Hepatic stellate cell (primary cell): ENCODE measurements at places on chromosomes 6 and 20.

DNA sequence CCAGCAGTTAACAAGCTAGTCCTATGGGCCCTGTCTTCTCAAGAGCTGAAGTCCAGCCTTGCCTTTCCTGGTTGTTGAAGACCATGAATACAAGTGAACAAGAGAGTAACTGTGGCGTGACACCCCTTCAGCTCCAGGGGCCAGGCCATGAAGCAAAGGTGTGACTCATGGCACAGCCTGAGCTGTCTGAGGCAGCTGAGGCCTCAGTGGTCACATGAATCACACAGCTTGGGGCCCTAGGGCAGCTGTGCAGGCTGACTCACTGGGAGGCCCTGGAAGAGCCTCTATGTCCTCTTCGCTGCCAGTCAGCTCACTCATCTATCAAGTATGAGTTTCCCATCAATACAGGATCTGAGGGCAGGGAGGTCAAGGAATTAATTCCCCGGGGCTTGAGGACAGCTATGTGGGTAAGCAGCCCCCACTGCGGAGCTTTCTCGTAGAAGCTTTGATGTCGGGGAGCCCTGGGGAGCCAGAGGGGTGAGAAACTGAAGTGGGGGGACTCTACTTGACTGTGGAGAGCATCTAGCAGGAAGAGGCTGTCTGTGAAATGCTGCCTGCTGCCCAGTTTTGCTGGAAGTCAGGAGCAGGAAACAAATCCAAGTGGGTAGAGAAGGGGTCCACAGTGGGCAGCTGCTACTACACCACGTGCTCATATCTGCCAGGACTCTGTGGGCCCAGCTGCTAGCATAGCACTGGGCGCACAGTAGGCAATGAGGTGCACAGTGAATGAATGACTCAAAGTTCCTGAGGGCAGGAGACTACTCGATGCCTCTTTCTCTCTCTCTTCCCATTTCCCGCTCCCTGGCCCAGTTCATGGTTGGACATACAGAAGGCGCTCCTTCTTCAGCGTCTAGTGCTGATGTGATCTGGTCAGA lies 13.7 kb upstream of the FAM83C start:
- peak; percentile 96 for DNase-seq

GRCh38 chr6:160259598-160259997 lies 977 bp upstream of the SLC22A2 start:
- no peak for DNase-seq

- DNase-seq: no peak
Measured at GRCh38 chr20:15702161-15702560, 871.1 kb downstream of the KIF16B start.

DNA sequence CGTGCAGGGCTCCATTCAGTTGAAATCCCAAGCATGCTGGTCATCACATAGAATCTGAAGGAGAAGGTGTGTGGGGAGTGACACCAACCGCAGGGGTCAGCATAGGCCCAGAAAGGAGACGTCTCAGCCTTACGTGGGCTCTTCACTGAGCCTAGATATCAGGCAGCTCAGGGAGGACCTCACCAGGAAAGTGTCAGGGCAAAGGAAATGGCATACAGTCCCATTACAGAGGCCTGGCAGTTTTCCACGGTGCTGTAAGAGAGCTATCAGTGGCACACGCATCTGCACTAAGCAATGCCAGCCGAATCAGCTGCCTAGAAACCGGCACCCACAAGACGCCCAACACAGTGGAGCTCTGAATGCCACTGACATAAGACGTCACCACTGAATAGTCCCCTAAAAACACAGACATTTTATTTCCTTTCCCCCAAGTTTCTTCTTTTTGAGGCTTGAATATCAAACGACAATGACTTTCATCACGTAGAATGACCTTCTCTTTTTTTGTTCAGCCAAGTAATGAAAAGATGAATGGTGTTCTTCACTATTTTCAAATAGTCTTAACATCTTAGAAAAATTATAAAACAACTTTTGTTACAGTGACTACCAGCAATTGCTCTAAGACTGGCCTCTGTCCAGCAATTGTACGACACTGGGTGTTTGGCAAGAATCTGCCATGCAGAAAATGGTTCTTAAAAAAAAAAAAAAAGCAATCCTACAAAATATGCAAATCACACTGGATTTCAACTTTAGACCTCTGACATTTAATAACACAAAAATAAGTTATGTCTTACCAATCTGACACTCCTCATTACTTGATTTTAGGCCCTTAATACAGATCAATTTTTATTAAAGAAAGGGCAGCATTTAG lies 88.9 kb upstream of the FOXQ1 start:
- DNase-seq: no peak

DNA sequence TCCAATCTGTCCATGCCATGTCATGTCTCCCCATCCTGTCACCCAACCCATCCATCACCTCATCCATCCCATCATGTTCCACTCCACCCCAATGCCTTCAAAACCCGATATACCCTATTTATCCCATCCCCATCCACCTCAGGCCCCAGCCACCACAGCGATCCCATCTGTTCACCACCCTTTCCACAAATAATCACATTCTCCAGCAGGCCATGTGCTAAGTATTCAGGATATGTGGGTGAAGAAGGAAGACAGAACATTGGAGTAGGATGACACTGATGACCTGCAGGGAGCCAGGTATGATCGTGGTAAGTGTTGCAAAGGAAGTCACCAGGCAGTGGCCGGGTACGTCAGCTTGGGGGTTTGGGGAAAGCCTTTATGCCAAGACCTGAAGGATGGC lies 48.8 kb downstream of the NPEPL1 start:
- DNase-seq: no peak

DNA sequence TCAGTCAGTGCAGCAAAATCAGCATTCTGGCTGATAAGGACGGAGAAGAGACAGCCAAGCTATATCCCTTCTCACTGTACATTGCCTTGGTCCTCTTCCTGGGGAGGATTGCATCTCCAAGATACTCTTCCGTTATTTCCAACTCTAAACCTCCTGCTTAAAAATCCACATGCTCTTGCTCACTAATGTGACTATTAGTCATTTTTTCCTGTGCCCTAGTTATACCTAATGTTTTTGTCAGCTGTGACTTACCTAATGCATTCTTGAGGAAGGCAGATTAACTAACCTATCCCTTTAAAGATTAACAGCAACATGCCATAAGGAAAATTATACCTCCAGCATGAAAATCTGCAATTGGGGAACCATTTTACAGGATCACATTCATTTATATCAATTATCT lies 317.6 kb downstream of the BTBD9 start:
- no peak for DNase-seq

GRCh38 chr6:18602931-18603330 lies 215.8 kb downstream of the RNF144B start:
- DNase-seq: no peak

GRCh38 chr20:17859002-17859615 lies 109.5 kb downstream of the SNX5 start:
- DNase-seq: no peak

DNA sequence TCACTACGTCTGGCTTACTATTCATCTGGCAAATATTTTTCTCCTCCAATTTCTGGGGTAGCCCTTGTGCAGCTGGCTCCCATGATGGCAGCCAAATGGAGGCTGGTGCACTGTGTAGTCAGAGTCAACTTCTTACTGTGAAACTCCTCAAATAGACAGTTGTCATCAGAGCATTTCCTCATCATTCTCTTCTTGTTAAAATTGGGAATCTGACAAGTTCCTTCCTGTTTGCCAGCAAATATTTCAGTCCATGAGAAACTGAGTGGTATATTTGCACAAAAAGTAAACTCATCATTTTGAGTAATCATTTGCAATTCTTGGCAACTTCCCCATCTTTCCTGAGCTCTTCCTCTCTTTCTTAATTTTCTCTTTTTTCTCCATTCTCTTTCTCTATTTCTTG lies 394.9 kb upstream of the RGS17 start:
- DNase-seq: no peak

GRCh38 chr20:24767623-24768100 lies 181.4 kb upstream of the CST7 start:
- no peak for DNase-seq

DNA sequence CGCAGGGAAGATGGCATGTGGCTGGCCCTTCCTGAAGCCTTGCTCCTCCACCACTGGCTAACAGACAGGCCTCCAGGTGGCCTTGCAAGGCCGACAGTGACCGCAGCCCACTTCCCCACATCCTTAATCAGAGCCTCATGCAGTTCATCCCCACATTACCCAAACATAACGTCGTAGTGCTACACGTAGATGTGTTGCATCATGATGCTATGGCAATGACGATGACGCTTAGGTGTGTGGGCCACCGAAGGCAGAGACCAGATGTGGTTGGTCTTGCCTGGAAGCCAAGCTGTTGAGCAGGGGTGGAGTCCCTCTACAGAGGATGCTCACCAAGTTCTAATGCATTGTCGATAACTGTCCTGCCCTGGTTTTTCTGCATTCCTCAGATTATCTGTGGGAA lies 5.6 kb downstream of the CD93 start:
- DNase-seq: no peak

DNA sequence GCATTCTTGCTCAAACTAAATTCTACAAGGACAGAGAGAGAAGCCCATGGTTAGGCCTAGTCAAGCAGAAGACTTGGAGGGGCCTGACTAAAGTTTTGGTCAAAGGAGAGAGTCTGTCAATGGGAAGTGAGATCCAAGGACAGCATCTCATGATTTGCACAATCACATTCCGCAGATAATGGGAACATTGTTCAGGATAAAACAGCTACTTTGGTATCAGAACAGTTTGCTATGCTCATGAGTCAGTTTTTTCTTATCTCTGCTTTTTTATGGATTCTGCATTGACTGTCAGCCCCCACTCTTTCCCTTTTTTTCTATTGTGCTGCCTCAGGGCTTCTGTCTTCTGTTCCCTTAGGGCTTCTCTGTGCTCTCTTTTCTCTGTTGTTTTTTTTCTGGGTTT lies 28.6 kb downstream of the AKAP7 start:
- no peak for DNase-seq

DNA sequence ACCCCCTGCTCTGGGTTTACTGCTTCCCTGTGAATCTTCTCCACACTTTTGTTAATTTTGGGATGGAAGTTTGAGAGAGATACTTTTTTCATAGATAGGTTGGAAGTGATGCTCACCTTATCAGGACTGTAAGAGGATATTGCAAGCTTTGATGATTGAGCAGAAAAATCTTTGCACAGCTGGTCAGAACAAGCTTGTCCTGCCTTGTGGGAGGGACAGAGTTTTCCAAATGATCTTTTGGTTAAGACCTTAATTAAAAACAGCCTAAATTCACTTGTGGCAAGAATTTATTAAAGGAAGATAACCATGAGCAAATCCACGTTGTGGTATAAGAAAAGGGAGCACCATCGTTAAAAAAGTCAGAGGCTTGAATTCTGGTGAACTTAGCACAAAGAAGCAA lies 32.2 kb downstream of the E2F3 start:
- no peak for DNase-seq

- no peak for DNase-seq
Measured at GRCh38 chr20:57609086-57609841, 11.0 kb downstream of the ZBP1 start.

- DNase-seq: no peak
Measured at GRCh38 chr20:48247961-48248360, 462.7 kb upstream of the SULF2 start.

- DNase-seq: no peak
Measured at GRCh38 chr6:64034910-64035655, 399.5 kb downstream of the PHF3 start.

- DNase-seq: no peak
Measured at GRCh38 chr6:9020001-9020400, 584.7 kb upstream of the SLC35B3 start.

DNA sequence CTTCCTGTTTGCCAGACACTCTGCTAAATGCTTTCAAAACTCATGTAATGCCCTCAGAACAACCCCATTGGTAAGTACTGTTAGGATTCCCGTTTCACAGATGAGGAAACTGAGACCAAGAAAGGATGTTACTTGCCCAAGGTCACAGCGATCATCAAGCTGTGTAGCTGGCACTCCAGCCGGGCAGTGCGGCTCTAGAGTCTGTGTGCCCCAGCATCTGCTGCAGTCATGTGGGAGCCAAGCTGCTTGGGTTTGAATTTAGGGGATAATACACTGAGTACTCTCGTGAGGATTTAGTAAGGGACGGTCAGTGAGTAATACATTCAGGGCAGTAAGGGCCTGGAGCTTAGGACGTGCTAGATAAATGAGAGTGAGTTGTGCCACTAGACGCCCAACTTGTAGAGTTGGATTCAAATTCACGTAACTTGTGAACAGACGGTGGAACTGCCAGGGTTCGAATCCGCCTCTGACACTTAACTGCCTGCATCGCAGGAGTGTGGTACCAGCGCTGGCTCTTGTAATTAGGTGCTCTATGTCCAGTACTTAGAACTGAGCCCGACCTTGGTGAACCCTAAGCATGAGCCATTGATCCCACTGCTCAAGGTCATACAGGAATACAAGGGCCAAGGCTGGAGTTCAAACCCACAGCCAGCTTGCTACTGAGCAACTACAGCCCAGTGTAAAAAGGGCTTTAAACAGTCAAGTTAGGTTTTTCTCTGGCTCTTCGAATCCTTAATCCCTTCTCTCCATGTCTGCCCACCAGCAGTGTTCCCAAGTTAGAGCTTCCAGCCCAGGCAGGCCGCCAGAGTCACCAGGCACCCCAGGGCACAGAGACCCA lies 70.2 kb downstream of the EYA2 start:
- DNase-seq: no peak

- no peak for DNase-seq
Measured at GRCh38 chr6:156685823-156686222, 91.4 kb upstream of the ARID1B start.

- peak; percentile 50 for DNase-seq
Measured at GRCh38 chr6:154548130-154548830, 37.8 kb upstream of the CNKSR3 start.

- DNase-seq: no peak
Measured at GRCh38 chr20:17940224-17940971, 28.2 kb downstream of the SNX5 start.

DNA sequence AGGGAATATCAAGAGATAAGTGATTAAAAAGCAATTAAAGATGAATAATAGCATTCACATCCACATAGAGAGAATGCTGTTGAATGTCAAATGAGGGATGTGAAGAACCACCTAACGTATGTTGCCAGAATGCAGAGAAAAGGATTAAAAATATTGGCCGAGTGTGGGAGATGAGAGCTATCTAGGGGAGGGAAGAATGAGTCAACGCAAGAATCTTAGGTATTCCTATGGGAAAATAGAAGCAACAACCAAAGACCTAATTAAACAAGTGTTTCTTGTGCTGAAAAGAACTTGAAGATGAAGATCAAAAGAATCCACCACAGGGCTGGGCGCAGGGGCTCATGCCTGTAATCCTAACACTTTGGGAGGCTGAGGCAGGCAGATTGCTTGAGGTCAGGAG lies 12.2 kb upstream of the RSPH3 start:
- DNase-seq: peak; percentile 11

DNA sequence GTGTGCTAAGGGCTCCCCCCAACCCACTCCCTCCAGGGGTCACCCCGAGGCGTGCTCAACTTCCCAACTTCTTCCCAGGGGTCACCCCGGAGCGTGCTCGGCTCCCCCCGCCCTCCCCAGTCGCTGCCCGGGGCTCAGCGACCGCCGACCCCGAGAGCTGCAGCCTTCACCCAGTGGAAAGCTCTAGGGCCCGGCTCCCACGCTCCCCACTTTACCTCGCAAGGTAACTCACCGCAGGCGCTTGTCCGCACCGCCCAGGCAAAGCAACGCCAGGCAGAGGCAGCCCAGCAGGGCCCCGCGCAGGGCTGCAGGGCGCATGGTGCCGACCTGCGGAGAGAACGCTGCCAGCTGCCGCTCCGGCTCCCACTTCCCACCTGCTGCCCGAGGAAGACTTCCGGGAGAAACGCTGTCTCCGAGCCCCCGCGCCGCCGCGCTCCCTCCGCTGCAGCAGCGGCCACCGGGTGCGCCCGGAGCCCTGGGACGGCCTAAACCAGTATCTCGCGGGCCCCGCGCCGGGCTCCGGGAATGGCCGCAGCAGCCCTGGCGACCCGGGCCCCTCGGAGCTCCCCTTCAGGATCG lies 396 bp downstream of the RNASET2 start:
- peak; percentile 53 for DNase-seq
